Stimulated activated CD8-positive, alpha-beta memory T cell treated with anti-CD3 and anti-CD28 coated beads, Interleukin-2, amount 100 ng/mL, for 48 hours (primary cell): ENCODE measurements at places on chromosomes 7 and 10.

- no peak for DNase-seq
Measured at GRCh38 chr7:7970531-7971307, 2.1 kb downstream of the GLCCI1 start.

- no peak for DNase-seq
Measured at GRCh38 chr10:22657566-22658225, 56.7 kb downstream of the PIP4K2A start.

- no peak for DNase-seq
Measured at GRCh38 chr10:29648114-29648982, 13.6 kb upstream of the SVIL start.

- no peak for DNase-seq
Measured at GRCh38 chr10:70296406-70296899, 12.6 kb upstream of the NPFFR1 start.

DNA sequence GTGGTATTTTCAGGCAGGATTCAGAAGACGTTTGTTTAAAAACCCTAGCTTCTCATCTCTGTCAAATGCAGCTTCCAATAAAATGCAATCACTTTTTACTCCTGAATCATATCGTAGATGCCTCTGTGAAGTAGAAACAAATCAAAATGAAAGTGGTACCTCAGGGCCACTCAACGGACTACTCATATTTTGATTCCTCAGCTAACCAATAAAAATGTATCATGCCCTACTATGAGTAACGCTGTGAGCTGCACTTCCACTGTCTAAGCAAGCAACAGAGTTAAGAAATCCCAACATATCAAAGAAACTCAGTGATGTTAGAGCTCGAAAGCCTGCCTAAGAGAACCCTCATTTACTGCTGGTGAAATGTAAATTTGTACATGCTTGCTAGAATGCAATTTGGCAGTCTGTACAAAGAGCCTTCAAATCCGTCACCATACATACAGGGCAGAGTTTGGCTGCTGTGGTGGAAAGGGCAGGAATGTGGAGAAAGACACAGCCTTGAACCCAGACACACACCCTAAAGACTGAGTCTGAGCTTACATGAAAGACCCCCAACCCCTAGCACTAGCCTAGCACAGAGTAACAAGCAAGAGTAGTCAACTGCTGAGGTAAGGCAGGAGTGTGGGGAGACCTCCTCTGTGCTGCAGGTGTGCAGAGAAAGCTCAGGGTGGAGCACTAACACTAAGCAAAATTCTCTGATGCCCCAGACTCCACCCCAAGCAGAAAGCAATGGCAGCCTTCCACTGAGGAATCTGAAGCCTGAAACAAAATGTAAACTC, 151.5 kb downstream of the ANK3 start:
- no peak for DNase-seq

DNA sequence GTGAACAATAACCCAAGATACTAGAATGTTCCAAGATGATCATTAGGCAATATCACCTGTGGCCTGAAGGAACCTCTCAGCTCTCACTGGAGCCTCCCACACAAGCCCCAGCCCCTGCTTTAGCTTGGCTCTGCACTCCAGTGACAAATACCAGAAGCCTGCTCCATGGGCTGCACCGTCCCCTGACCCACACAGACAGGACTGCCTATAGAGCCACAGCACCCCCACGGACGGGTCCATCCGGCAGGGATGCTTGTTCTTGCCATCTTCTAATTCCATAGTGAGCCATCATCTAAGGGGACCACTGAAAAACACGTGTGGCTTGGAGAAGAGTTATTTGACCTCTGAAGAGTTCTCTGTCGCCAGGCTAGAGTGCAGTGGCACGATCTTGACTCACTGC, 100.9 kb downstream of the PTN start:
- DNase-seq = no peak
